ENCODE measurements at places on chromosomes 4 and X.

DNA sequence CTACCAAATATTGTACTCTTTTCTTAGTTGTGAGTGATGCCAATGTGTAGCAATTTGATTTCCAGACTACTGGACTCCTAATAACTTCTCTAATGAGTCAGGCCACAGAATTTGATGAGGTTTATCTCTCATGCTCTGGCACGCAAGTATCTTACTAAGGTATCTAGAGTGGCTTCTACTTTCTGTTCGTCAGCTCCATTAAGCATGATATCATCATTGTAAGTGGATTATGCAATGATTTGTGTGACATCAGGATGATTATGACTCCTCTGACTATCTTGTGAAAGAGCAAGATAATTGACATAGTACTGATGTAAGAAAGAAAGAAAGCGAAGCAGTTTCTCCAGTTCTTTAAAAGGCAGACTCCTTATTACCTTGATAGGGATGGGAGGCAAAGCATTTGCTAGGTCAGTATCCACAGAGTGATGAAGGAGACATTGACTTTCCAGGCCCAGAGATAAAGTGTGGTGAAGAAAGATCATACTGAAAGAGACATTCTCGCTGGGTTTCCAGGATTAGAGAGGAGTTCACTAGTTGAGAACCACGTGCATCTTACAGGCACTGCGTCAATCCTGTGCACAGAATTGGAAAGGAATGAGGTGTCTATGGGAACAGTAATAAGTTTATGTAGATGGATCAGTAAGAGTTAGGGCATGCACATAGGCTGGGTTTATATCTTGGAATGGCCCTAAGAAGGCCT, 161.9 kb upstream of the STK26 start:
- no peak for DNase-seq

DNA sequence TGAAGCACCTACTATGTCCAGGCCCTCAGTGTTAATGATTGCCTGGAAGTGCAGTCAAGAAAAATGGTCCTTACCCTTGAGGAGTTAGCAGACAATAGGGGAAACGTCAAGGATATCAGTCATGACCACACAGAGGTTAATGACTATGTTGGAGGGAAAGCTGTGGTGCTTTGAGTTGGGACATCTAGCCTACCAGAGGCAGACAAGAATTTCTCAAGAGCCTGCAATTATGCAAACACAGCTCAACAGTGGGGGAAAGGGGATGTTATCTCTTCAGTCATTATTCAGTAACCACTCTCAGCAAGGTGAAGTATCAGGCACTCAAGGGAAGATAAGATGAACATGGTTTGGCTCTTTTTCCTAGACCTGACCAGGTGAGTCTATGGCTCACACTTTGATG, 7.0 kb upstream of the FGFBP1 start:
- DNase-seq = no peak

DNA sequence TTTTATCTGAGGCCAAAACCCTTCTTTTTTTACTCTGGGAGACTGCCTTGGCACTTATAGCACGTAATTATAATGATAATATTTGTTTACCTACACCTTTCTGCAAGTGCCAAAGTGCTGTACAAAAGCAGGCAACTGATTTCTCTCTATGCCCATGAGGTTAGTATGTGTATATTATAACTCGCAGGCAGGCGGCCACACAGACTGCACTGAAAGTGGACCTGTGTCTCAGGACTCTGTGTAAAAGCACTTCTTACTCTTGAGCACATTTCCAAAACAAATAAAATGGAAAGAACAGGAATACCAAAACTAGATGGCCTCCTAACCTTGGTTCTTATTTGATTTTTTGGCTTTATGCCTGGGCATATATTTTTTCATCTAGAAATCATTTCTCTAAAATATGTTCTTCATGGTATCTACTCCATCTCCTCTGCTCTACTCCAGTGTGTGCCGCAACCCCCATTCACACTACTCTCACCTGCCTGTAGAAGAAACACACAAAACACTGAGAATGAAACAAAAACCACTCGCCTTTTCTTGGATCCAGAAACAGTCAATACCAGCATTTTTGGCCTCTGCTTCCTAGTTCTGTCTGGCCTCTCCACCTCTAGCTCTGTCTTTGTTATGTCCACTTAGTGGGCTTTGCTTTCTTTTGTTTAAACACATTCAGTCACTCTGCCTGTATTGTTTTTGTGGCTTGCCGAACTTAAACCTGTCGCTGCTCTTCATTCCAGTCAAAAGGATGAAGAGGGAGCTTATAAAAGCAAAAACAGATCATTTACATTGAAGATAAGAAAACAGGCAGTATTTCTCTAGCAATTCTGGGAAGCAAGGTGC, 934.5 kb upstream of the TENM3 start:
- DNase-seq = no peak

DNA sequence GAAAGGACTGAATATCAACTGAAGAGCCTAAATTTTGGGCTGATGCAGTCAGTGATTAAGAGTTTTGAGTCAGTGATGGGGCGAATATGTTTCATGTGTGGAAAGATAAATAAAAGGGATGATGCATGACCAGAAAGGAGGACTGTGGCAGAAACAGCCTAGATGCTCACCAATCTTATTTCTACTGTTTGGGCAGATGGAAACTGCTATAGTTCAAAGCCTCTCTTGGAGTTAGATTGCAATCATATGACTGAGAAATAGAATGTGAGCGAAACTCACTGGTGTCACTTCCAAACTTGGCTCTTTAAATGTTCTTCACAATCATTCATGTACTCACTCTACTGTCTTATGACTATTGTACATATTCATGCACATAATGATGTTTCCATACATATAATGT, 35.4 kb upstream of the YTHDC1 start:
- DNase-seq = no peak

DNA sequence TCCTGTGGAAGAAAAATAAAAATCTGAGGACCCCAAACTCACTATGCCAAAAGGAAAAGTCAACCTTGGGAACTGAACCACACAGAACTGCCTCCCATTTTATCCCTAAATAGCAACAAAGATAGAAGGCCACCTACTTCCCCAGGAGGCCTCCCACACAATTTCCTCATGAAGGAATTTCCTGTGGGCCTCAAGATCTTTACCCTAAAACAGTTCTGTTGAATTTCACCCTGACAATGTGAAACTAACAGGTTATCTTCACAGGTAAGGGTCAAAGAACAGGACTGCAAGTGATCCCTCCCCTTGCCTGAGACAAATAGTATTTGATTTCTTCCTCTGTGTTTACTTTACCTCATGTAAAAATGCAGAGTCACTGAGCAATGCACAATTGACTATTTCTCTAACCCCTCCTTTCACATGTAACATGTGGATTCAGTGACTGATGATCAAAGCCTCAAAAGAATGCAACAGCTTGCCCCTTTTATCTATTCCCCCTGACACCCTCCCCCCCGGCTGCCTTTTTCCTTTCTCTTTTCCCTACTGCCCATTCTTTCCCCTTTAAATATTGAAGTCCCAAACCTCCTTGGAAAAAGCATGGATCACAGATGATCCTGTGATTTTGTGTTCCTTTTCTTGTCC, 33.3 kb downstream of the MEPE start:
- DNase-seq = no peak

DNA sequence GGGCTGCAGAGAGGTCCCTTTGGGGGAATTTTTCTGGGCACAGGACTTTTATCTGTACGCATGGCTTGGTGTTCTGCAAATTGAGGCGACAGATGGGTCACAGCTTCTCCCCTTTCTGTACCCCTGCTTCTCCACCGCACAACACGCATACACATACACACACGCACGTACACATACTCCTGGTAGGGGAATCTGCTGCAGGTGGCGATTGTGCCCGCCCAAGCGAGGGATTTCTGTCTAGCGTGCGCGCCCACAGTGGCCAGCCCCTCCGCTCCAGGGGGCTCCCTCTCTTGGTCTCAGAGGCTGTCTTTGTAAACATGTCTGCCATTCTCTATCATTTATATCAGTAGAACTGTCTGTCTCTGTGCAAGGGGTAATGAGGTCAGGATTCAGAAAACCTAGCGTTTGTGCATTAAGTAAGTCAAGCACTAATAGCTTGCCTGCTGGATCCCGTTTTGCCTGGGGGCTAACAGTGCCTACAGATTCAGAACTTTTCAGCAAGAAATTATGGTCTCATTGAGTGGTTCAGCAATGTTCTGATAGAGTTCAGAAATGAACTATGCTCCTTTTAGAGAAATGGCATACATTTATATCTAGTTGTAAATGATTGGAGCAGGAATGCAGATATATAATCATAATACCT, 2.2 kb downstream of the GRID2 start:
- no peak for DNase-seq

DNA sequence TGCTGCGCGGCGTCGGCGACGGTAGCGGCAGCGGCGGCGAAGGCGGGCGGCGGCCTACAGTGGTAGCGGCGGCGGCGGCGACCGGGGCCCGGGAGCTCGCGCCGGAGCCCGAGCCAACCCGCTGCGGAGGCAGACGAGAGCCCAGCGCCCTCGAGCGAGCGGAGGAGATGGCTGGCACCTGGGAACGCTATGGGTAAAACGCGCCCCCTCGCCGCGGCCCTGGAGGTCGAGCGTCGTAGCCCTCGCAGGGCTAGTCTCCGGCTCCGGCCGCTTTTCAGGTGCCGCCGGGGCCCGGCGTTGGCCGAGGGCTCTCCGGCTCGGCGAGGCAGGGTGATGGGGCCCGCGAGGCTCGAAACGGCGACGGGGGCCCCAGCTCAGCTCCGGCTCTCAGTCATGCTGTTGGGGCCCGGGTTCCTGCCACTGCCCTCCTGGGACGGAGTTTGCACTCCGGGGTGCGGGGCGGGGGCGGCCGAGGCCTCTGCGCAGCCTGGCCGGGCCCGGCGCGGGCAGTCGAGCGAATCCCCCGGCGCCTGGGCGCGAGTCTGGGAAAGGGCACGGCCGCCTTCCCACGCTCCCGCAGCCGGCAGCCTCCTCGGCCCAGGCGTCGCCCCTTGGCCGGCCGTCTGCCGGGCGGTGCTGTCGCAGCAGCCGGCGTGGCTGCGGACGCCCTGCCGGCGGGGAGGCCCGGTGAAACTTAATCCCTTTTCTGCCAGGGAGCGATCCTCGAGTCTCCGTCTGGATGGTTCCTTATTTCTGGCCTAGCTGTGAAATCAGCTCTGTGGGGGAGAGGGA, 768 bp downstream of the MID2 start:
- DNase-seq = no peak

DNA sequence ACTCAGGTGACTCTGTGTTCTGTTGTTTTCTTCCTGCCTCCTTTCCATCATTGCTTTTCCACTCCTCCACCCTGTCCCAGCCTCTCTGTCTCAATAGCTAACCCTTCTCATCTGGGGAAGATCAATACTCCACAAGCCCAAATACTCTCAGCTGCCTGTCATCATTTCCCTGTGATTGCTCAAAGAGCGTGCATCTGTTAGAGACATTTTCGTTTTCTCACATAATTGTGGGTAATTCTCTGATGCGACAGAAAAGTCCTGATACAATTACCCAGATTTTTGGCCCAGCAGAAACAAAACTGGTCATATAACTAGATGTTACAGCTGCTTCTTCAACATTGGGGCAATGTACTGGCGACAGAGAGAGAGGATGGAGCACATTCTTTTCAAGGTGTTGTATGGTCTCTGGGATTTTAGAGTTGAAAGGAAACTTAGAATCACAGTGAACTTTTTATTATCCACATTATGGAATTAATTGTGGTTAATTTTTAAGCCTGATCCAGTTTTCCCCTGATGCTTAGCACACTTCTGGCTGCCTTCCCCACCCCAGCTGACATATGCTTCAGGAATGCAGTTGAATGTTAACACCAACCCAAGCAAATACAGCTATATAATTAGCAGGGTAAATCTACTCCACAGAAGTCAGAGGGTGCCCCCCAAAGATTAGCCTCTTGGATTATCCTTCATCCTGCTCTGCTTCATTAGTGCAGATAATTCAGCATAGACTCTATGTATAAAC, 171.4 kb upstream of the ANXA3 start:
- DNase-seq = no peak

DNA sequence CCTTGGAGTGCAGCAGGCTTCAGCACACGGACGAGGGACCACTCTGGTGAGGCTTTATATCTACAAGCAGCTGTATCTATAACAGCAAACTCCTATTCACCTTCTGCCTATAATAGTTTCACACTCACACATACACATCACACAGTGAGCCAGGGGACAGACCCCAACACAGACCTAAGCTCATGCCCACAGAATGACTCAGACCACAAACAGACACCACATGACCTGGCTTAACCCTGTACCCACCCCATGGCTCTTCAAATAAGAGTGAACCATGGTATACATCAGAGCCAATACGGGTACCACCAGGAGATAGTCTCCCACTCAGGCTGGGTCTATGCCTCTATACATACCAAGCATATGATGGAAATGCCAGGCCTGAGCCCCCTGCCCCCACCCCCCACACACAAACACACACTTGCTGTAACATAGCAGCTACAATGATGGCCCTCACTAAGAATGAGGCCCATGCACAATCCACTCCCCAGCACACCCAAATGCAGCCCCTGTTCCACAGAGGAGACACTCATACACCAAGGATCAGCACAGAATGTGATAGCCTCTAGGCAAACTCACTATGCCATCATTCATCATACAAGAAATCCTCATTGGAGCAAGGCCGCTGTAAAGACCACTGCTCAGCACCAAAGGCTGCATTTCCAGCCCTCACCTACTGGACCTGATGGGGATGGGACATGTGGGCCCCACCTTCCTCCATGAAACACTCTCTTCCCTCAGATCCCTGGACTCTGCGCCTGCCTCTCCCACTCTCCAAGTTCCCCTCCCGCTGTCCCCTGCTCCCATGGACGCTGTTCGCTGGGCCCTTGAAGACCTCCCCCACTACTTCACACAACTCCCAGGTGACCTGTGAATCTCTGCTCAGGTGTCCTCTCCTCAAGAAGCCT, 62.1 kb upstream of the XIAP start:
- no peak for DNase-seq

- no peak for DNase-seq
Measured at GRCh38 chr4:130110189-130110588, 1014.2 kb downstream of the C4orf33 start.

- no peak for DNase-seq
Measured at GRCh38 chrX:34658326-34658725, 1.2 kb upstream of the TMEM47 start.

- no peak for DNase-seq
Measured at GRCh38 chr4:7922466-7922865, 17.2 kb downstream of the AFAP1 start.

DNA sequence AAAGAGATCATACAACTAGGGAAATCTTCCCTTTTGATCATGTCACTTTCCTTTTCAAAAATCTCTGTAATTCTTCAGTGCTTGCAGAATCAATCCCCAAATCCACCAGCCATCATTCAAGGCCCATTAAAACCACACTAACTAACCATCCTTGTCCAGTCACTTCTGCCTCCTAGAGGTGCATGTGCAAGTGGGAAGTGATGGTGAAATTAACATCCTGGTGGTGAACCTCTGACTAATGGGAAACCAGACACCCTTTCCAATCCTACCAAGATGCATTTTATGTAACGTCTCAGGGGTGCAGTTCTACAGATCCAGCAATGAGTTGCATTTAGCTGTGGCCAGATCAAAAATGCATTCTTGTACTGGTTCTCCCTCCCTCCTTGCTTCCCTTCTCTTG, 341.8 kb downstream of the RAPGEF2 start:
- no peak for DNase-seq

- DNase-seq = no peak
Measured at GRCh38 chrX:1355131-1356046, 18.8 kb downstream of the IL3RA start.

- no peak for DNase-seq
Measured at GRCh38 chrX:97616883-97617530, 733.3 kb downstream of the RPA4 start.

- DNase-seq = no peak
Measured at GRCh38 chr4:42609051-42609450, 47.9 kb downstream of the ATP8A1 start.

All from stimulated activated CD8-positive, alpha-beta memory T cell treated with anti-CD3 and anti-CD28 coated beads, Interleukin-7, amount 100 ng/mL, for 24 hours (primary cell).